ENCODE measurements at places on chromosomes 7 and 10.

- no peak for DNase-seq
These were observed 17.2 kb downstream of the MMS19 start for GRCh38 chr10:97481071-97481470.

DNA sequence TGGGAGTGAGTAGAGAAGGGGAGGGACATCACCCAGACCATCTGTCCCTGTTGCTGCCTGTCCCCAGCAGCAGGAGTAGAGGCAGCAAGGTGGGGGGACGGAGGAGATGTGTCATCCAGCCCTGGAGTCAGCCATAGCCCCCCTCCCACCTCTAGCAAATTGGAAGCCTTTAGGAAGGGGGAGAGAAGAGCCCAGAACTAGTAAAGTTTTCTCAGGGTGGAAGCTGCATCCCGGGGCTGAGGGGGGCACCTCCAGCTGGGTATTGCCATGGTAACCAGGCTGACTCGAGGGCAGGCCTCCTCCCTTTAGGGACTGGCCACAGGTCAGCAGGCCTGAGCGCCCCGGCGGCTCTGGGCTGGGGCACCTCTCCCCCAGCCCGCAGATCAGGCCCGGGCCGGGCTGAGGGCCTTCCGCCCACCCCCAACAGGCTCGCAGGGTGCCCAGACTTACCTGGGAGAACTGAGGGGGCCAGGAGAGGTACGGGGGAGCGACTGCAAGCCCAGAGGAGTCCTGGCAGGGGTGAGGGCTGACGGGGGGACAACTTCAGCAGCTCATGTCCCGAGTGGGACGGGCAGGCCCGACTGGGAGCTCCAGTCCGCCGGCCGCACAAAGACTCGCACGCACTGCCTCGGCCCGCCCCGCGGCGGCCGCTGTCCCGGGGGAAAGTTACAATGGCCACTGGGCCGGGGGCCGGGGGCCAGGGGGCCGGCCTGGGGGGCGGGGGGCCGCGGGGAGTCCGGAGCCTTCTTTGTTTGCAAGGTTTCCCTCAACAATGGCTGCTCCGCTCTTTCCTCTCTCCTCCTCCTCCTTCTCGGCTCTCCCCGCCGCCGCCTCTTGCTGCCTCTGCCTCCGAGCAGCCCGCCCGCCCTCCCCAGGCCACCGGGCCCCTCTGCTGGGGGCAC is 6.0 kb downstream of the LDB1 start:
- no peak for DNase-seq

GRCh38 chr10:15200626-15201025 is 32.1 kb upstream of the NMT2 start:
- DNase-seq: peak; percentile 59

DNA sequence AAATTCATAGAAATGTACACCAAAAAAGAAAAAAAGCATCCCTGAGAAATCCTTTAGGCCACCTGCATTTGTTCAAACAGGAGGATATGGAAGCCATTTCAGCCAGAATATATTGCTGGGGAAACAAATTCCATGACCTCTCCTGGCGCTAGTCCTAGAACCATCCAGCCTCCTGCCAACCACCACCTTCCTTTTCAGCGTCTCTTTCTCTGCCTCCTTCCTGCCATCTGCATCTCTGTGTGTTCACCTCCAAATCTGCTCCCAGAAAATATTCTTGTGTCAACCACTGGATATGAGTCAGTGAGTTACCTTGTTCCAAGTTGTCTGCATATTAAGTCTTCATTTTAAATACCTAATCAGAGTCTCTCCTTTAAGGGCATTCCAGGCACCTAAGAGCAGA is 50.6 kb upstream of the NPY start:
- no peak for DNase-seq

- DNase-seq: no peak
These were observed 9.4 kb upstream of the PPIA start for GRCh38 chr7:44787041-44787440.

DNA sequence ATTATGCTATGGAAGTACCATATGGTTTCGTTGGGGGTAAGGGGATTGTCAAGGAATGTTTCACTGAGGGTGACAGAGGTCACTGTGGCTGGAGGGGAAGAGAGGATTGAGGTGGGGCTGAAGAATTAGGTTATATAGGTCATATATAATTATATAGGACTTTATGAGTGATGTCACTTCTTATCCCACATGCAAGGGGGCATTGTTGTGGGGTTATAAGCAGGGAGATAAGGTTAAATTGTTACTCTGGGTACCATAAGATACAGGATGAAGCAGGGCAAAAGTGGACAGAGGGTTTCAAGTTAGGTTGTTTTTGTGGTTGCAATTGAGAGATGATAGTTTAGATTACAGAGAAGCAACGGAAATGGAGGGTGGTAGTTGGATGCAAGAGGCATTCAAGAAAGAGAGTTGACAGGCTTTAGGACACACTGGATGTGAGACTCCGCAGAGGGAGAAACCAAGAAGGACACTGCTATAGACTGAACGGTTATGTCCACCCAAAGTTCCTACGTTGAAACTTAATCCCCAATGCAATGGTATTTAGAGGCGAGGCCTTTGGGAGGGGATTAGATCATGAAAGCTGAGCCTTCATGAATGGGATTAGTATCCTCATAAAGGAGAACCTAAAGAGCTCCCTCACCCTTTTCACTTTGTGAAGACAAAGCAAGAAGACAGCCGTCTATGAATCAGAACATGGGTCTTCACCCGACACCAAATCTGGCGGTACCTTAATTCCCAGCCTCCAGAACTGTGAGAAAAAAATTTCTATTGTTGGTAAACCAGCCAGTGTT is 7.0 kb upstream of the PRR15 start:
- no peak for DNase-seq

- DNase-seq: no peak
These were observed 183.4 kb downstream of the HTR7 start for GRCh38 chr10:90674461-90674860.

- DNase-seq: no peak
These were observed 42.2 kb upstream of the NEUROD6 start for GRCh38 chr7:31382722-31383121.

GRCh38 chr7:106615808-106616707 is 44.9 kb downstream of the CCDC71L start:
- DNase-seq: no peak

DNA sequence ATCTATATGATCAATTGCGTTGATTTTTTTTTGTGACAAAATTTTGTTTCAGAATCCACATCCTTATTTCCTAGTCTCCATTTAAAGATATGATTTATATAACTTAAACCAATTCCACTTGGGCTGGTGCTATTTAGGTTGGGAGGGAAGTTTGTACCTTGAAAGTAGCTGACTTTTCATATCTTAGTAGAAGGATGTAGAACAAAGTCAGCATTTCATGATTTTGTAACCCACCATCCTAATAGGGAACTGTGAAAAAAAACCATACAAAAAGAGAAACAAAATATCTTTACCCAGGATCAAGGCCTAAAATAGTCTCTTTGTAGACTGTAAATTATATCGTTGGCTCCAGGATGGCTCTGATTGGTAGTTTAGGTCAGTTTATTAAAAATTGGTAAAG is 8.3 kb downstream of the HECTD2 start:
- no peak for DNase-seq

GRCh38 chr7:91405092-91405788 is 141.0 kb downstream of the FZD1 start:
- DNase-seq: no peak

DNA sequence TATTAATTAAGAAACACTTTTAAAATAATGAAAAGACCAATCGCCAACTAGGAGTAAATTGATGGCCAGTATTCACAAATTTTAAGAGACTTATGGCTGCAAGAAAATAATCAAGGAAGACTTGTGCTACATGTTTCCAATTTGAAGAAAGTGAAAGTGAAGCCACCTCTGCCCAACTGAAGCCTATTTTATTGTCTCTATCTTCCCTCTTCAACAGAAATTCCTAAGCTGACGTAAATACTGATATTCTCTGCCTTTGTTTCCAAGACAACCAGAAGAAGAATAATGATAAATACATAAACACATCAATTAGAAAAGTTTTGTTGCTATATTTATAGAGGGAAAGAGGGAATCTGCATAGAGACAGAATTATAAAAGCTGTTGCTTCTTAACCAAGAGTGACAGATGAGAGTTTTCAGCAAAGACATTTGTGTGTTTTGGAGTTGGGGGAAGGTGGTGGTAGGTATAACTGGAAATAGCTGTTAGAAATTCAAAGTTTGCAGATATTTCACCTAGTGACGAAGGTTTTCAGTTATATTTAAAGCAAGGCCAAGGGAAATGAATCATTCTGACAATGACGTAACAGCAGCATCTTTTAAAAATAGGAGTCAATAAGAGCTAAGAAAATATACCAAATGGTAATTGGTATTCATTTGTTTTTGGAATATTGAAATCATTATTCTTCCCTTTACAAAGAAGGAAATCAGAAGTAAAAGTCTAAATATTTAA is 576.6 kb upstream of the SORCS1 start:
- DNase-seq: no peak

- DNase-seq: no peak
These were observed 589.5 kb downstream of the ARL4A start for GRCh38 chr7:13276977-13277376.
